ENCODE measurements at places on chromosomes 5 and 9. TPM values are rescaled to one million over a fixed set of nuclear protein-coding genes. Genes with fewer than 3 reads are reported as not detected.

PDE8B gene
- not detected for total RNA-seq

IPPK gene
- total RNA-seq: 14.8 TPM

KCNN2 gene
- total RNA-seq: 15.8 TPM

FBP1 gene
- total RNA-seq: not detected

IFNW1 gene
- not detected for total RNA-seq

FOXD4L4 gene
- total RNA-seq: not detected

TUSC1 gene
- not detected for total RNA-seq

PCDHGA7 gene
- 0.71 TPM for total RNA-seq

ARHGEF37 gene
- total RNA-seq: 1.8 TPM

ALDH1A1 gene
- total RNA-seq: 28.8 TPM

EFNA5 gene
- 1.6 TPM for total RNA-seq

ADAMTS12 gene
- total RNA-seq: not detected

DBH gene
- total RNA-seq: not detected

SUSD3 gene
- total RNA-seq: 1.3 TPM

EDIL3 gene
- 8.5 TPM for total RNA-seq

EIF4E1B gene
- not detected for total RNA-seq

FREM1 gene
- not detected for total RNA-seq

SPINK4 gene
- total RNA-seq: not detected

ADGRD2 gene
- total RNA-seq: not detected

ESM1 gene
- not detected for total RNA-seq

PLAC8L1 gene
- not detected for total RNA-seq

NINJ1 gene
- total RNA-seq: 75.9 TPM

FGFR4 gene
- 16.6 TPM for total RNA-seq

PCDH12 gene
- total RNA-seq: not detected

SEMA5A gene
- total RNA-seq: 39.0 TPM

PCAT7 gene
- 0.16 TPM for total RNA-seq

PCDHA4 gene
- 0.67 TPM for total RNA-seq

PTGS1 gene
- total RNA-seq: 0.03 TPM

GABRP gene
- not detected for total RNA-seq

SOHLH1 gene
- 0.27 TPM for total RNA-seq

C5orf52 gene
- total RNA-seq: not detected

SCGB3A2 gene
- total RNA-seq: not detected

PRR16 gene
- total RNA-seq: 1.5 TPM

GGTA1 gene
- total RNA-seq: not detected

IRX4 gene
- not detected for total RNA-seq

BSPRY gene
- total RNA-seq: not detected

PCDHB3 gene
- total RNA-seq: 0.21 TPM

HACD4 gene
- 1.1 TPM for total RNA-seq

TMEM252 gene
- not detected for total RNA-seq

YTHDC2 gene
- total RNA-seq: 15.3 TPM

CCL28 gene
- 51.4 TPM for total RNA-seq

NTRK2 gene
- total RNA-seq: 1.0 TPM

ARID3C gene
- total RNA-seq: 0.26 TPM

SLC34A3 gene
- total RNA-seq: not detected

BARX1 gene
- total RNA-seq: 1.7 TPM

ANKRD33B gene
- 1.3 TPM for total RNA-seq

All from SK-MEL-5 (cell line).